ENCODE measurements at places on chromosomes 16 and 17.

DNA sequence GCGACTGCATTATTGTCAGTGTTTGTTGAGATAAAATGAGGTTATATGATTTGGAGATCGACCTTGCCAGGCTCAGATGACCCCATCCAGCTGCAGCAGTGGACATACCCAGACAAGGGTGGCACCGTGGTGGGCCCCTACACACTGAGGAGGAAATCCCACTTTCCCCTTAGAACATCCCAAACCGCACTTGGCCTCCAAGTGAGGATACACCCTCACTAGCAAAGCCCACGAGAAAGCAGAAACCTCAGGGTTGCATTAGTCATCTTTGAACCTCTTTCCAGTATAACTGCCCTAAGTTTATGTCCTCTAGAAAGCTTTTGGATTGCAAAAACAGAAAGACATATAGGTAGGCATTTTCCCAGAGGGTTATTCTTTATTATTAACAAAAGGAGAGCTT lies 101.5 kb downstream of the CLEC16A start:
- no peak for DNase-seq

DNA sequence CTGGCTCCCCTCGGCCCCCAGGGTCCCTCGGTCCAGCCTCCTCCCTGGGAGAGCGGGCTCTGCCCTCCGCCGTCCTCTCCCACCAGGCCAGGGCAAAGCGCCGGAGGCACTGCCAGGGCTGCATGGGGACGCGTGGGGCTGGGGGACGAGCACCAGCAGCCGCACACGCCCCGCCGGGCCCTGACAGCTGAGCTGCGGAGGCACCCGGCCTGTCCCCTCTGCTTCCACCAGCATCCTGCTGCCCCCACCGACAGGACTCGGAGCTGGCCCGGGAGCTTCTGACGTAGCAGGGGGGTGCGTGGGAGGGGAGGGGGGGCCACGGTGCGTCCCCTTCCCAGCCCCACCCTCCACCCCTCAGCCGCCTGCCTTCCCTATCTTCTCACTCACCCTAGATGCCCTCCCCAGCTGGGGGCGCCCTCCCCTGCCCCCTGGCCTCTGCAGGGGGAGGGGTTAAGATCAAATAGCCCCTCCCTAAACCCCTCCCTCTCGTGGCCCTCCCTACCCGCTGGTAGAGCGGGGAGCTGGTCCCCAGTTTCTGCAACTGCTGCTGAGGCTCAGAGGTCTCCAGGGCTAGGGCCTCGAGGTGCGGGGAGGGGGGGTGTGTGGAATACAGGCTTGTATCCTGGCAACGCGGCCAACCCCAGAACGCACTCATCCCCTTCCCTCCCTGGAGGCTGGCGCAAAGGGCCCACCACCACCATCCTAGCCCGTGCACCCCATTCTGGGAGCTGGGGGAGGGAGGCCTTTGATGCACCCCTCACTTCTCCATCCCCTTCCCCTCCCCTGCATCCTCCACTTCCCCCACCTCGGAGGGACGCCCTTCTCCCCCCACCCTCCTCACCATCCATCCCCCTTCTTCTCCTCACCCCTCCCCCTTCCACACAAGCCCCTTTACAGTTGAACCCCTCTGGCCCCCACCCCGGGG lies 1.0 kb downstream of the SRCIN1 start:
- peak; percentile 45 for DNase-seq

DNA sequence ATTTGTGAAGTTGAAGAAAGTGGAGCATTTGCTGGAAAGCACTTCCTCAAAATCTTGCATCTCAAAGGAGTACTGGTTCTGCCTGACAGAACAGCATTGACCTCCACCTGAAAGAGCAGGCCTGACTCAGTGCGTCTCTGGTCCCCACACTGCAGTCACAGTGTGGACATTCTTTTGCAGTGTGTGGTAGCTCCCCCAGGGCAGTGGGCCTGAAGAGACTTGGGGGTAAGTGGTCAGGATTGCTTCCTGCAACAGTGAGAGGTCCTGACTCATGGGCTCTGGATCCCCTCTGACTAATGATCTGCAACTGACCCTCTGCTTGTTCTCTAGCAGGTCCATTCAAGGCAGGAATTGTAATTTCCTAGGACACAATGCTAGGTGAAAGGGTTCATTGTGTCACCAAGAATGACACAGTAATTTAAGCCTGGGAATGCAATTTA lies 204.9 kb upstream of the KCNJ16 start:
- DNase-seq = no peak

DNA sequence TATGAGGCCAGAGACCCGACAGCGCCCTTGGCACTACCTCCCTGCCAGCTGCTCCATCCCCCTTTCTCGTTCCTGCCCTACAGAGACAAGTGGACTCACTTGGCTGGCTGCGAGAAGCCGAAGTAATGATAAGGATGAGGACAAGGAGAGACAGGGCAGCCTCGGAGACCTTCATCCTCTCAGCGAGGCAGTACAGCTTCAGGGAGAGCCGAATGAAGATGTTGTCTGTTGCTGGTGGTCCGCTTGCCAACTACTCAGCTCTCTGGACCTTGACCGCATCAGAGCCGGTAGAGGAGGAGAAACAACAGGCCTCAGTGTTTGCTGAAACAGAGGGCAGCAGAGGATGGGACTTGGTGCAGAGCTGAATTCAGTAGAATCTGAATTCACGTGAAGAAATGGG lies at the start of gene CCL16:
Gene CCL16 (minus strand): TSS at position 252 of the 400 bp plus-strand sequence. CDS start 77 bp downstream, at position 175.
- DNase-seq = no peak

DNA sequence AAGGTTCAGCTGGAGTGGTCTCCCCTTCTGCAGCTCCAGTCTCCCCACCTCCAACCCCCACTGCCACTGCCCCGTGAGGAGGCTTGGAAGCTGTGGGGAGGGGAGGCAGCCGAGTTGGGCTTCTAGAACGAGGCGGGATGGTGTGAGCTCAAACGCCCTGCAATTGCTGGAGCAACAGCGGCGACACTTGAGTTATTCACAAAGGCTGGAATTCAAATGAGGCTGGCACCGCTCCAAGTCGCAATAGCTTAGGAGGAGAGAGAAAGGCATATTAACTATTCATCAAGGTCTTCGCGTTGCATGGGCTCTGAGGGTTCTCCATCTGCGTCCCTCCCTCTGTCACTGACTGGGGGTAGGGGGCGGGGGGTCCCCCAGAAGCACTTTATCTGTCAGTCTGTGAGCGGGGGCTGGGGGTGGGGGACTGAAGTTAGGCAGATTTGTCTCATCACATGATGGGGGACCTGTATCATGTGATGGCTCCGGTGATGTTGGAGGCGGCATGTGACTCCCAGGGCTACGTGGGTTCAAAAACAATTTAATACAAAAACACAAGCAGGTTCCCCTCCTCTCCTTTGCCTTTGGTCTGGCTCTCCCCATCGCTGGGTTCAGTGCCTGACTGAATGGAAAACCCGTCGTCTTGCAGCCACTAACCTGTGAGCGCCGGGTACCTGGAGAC lies 70.5 kb downstream of the RBBP6 start:
- DNase-seq = peak; percentile 28

DNA sequence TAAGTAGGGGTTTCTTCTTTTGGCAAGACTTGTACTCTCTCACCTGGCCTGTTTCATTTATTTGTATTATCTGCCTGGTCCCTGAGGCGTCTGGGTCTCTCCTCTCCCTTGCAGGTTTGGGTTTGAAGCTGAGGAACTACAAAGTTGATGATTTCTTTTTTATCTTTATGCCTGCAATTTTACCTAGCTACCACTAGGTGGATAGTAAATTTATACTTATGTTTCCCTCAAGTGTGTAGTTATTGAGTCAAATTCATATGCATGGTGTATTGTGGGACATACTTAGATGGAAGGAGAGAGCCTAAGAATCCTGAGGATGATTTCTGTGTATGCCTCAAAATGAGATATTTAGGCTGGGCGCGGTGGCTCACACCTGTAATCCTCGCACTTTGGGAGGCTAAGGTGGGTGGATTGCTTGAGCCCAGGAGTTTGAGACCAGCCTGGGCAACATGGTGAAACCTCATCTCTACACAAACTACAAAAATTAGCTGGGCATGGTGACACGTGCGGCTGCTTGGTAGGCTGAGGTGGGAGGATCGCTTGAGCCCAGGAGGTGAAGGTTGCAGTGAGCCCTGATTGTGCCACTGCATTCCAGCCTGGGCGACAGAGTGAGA lies 13.6 kb downstream of the TMEM98 start:
- DNase-seq = no peak

GRCh38 chr17:18187226-18187625 lies 3.6 kb downstream of the ALKBH5 start:
- DNase-seq = no peak

DNA sequence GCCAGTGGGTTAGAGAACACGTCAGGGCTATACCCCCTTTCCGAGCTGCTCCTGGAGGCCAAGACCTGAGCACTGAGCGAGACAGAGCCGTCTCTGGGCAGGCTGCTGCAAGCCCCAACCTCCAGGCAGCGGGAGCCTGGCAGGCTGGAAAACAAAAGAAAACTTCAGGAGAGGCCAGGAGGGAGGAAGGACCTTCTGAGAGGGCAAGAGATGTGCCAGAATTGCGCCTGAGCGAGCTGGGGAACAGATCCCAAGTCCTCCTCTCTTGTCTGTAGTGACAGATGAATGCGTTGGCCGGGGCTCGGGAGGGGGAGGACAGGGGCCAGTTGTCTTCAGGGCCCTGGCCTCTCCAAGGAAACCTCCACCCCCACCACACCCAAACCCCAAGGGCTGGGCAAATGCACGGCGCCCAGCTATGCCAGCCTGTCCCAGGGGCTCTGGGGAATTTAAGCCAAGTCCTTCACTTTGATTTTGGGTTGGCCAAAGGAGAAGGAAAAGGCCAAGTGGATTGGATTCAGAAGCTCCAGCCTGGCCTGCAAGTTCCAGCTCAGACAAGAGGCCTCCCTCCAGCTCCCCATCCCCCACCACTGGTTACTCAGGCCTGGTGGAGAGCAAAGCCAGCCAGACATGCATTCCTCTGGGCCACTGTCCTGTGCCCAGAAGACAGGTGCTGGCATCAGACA lies 18.1 kb downstream of the SDK2 start:
- DNase-seq = no peak

DNA sequence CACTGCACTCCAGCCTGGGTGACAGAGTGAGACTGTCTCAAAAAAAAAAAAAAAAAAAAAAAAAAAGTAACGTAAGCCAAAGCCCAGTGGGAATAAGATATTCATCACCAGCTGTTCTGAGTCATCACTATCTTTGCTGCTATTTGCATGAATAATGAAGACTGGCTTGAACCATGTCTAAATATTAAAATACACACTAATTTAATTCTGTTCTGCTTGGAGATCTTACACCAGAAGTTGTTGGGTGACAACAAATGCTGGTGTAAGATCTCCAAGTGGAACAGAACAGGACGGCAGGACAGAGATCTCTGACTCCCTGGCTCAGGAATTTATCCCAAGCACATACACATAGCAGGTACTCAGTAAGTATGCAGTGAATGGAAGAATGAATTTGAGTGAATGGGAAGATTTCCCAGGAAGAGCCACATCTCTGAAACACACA lies 19.6 kb downstream of the DNAH17 start:
- DNase-seq = no peak

GRCh38 chr17:79842656-79843473 lies 3.6 kb upstream of the CBX4 start:
- peak; percentile 44 for DNase-seq

- DNase-seq = peak; percentile 66
These were observed 42.7 kb downstream of the GNA13 start for GRCh38 chr17:65013613-65014391.

All from activated CD4-positive, alpha-beta memory T cell treated with anti-CD3 and anti-CD28 coated beads for 36 hours (primary cell).